ENCODE measurements at places on chromosomes 7 and 10.

- DNase-seq = no peak
Observed at GRCh38 chr7:157002819-157003421, 7.5 kb downstream of the MNX1 start.

DNA sequence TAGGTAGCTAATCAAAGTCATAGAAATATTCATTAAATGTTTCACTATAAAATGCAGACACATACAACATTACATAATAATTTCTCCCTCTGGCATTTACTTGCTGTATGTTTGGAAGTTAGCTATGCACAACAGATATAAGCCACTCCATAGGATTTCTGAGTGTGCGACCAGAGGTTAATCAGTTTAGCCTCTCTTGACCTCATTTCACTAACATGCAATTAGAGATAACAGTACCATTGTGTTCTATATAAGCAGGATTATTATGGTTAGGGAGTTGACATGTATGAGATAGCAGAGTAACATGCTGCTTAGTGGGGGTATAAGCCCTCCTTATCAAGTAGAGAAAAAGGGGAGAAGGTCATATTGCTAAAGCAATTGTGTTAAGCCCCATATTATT lies 26.4 kb downstream of the GLUD1 start:
- DNase-seq = no peak

DNA sequence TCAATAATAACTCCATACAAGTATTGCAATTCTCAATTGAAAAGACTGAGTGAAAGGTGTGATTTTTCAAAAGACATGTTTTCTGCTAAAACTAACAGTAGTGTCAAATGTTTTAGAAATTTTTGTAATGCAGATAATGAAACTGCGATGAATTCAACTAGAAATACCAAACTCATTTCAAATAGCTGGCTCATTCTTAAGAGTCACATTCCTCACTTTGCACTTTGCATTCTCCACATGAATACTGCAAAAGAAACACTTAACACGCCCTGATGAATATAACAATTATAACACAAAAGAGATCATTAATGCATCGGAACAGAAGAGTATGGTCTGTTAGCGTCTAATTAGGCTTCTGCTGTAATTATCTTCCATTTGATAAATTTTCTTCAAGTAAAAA lies 15.5 kb upstream of the TSPAN12 start:
- no peak for DNase-seq

DNA sequence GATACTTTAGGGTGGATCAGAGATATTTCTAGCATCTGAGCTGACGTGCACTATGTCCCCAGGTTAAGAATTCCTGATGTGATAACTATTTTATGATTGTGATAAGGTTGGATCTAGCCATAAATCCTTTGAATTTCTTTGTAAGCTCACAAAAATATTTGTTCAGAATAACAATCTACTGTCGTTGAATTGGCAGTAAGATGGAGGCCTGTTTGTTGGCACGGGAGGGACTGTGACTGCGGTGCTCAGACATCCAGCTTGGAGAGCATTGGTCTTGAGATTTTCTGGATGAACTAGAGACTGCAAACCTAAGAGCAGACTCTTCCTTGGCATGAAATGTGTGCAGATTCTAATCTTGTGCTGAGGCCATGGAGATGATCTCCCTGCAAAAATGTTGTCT lies 131.1 kb downstream of the LRRC4 start:
- DNase-seq = no peak

DNA sequence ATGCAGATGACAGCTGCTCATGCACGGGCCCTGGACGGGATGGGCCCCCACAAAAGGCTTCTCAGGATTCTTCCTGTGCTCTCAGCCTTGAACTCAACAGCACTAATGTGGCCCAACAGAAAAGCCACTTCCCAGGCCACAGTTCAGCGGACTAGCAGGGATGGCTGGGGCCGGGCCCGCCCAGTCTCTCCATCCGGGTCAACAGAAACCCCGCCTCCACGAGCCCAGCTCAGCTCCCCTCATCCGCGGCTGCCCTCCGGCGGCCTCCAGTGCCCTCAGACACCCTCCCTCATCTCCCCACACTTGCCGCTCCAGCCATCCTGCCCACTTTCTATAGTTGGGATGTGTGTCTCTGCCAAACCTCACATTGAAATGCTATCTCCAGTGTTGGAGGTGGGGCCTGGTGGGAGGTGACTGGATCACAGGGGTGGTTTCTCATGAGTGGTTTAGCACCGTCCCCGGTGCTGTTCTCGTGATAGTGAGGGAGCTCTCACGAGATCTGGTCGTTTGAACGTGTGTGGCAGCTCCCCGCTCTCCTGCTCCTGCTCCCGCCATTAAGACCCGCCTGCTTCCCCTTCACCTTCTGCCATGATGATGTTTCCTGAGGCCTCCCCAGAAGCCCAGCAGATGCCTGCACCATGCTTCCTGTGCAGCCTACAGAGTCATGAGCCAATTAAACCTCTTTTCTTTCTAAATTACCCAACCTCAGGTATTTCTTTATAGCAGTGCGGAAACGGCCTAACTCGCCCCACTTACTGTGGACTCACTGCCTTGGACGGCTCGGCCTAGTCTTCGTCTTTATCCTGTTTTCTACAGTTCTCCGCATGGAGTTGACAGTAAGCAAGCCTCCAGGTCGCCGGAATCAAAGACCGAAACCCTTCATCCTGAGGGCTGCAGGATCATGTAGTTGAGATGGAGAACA lies 169.9 kb upstream of the RNF32 start:
- DNase-seq = no peak

DNA sequence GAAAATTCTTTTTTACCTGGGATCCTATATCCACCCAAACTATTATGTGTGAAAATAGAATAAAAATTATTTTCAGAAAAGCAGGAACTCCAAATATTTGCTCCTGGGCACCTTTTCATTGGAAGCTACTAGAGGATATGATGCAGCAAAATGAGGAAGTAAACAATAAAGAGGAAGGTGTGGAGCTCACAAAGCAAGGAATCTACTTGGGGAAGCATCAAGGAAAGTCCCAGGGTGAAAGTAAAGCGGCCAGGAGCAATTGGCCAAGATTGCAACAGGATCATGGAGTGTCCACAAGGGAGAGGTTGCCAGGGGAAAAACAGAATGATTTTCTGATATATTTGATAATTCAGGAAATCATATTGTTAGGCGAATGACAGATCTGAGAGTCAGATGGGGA lies 80.8 kb downstream of the CARD11 start:
- no peak for DNase-seq

DNA sequence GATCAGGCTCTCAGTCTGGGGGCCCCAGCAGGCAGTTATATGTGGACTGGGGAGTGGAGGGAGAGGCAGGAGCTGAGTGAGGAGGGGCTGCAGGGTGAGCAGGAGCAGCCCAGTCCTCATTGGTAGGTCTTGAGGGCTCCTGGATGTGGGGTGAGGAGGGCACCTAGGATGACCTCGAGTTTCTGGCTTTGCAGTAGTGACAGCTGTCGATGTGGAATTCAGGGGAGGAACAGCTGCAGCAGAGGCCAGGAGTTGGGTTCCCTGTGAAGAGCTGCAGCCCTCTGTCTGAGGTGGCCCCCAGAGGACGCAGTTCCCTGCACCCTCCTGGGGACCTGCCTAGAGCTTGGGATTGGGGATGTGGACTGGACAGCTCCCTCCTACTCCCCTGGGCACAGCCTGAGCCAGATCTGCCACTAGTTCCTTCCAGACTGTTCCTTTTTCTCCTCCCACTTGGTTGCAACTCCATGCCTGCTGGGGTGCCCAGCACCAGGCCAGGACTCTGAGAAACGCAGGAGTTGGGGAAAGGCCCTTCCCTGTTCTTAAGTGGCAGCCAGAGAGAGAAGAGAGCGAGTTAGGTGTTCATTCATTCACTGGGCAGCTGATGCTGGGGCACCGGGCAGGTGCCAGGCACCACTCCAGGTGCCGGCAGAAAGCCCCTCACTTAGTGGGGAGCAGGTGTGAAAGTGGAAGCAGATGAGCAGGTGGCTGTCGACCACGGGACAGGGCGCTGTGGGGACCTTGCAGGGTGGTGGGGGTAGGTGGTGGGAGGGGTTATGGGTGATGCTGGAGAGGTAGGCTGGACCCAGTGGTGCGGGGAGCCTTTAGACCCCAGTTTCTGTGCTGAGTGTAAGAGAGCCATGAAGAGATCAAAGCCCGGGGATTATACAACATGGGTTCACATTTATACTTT lies 57.9 kb downstream of the PRF1 start:
- DNase-seq = no peak

GRCh38 chr10:116891208-116891607 lies 41.9 kb downstream of the ENO4 start:
- no peak for DNase-seq

DNA sequence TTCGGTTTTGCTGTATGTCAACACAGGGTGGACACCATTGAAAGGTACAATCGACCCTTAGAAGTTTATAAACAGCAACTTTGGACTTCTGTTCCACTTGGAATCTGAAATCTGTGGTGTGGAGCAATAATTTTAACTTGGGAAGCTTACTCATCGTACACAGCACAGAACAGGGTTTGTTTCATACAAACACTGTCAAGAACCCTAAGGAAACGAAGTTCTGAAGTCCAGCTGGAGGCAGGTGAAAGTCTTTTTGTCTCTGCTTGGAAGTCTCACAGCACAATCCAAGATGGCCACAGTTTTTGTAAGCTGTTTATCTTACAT lies 31.5 kb downstream of the NMT2 start:
- no peak for DNase-seq

GRCh38 chr10:112826018-112826697 lies 123.9 kb upstream of the TCF7L2 start:
- no peak for DNase-seq

DNA sequence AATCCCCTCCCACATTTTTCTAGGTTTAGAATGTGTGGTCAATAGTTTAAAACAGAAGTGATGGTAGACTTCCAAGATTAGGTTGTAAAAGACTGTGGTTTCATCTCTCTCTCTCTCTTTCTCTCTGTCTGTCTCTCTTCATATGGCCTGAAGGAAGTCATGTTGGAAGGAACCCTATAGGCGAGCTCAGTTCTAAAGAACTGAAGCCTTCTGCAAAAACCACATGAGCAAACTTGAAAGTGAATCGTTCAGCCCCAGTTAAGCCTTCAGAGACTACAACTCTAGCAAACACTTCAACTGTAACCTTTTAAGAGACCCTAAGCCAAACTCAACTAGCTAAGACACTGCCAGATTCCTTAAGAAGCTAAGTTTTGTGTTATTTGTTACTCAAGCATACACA lies 707.5 kb upstream of the LRRTM3 start:
- no peak for DNase-seq

DNA sequence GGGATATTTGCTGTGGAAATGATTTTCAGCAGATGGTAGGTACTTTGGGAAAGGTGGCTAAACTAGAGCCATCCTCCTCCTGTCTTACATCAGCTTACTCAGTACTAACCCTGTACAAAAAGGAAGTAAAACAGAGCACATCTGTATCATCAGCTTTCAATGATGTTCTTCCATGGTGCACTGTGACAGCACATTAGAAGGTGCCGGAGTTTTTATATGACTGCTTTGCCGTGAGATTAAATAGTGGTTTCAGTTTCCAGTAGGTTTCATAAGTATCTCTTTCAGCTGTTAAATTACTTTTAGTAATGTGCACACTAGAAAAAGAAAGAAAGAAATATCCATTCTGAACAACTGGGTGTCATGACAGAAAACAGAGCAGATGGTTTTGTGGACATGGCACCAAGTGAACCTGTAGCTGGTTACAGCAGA lies 86.5 kb downstream of the ARID5B start:
- DNase-seq = no peak

DNA sequence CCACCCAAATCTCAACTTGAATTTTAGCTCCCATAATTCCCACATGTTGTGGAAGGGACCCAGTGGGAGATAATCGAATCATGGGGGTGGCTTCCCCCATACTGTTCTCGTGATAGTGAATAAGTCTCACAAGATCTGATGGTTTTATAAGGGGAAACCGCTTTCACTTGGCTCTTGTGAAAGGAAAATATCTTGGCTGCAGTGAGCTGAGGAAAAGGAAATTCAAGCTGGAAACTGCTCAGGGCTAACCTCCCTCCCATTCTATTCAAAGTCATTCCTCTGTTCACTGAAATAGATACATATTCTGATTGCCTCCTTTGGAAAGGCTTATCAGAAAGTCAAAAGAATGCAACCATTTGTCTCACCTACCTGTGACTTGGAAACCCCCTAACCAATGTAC lies 15.8 kb downstream of the CYCS start:
- no peak for DNase-seq

- no peak for DNase-seq
Observed at GRCh38 chr7:81003326-81003725, 84.5 kb upstream of the SEMA3C start.

DNA sequence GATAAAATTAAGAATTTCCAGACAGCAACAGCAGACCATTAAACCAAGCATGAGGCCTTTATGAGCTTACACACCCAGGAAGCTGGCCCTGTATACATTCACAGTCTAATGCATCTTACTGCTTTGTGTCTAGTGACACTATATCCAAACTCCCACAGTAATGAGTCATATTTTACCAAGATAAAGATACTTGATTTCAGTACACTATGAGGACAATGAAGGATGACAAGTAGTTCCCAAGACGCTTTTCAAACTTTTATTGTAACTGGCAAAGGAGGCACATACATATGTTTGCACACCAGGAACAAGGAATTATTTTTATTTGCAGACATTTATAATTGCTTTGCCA lies 148.0 kb downstream of the TSPAN12 start:
- DNase-seq = no peak

DNA sequence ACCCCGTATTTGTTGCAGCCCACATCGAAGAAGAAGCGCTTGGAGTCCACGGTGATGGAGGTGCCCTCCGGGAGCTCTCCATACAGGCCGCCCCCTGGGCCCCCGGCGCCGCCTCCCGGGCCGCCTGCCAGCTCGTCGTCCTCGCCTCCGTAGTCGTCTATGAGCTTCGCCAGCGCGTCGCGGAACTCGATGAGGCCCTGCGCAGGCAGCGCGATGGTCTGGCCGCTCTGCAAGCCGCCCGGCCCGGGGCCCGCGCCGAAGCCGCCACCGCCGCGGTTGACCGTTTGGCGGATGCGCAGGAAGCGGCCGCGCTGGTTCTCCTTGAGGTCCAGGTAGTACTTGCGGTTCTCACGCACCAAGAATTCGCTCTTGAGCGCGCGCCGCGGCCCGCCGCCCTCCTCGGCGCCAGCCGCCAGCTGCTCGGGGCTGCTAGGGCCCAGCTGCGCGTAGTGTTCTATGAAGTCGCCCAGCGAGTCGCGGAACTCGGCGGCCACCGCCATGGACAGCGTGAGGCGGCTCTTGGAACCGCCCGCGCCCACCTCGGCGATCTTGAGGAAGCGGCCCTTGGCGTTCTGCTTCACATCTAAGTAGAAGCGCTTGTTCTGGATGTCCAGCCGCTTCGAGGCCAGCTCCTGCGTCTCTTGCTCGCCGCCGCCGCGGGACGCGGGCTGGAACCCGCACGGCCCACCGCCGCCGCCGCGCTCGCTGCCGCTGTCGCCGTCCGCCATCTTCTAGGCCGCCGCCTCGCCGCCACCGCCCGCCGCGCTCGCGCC lies 523 bp downstream of the PURB start:
- DNase-seq = no peak

GRCh38 chr10:50992356-50992901 lies 81.9 kb upstream of the PRKG1 start:
- no peak for DNase-seq
